ENCODE measurements at places on chromosomes 1 and 21.

DNA sequence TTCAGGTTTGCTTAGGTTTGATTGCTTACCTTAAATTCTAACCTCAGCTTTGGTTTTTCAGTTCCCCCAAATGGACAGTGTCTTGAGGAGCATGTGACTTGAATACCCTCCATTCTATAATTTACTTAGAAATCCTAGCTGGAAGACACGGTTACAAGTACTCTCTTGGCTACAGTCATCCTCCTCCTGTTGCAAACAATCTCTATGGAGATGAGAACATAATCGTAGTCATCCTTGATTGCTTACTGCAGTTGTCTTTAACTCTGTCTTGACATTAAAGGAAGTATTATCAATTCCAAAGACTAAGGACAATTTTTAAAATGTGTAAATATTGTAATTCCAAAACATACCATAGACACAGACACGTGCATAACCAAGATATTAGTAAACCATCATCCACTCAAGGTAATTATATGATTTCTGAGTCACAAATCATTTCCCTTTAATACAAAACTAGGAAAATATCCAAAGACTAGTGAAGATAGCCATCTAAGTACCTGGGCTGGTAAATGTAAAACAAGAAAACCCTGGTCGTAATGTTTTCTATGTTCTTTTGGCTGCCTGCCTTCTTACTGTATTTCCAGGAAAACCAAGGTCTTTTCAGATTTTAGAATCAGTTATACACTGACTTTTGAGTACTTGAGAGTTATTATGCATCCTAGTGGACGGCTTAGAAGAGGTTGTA, 149.9 kb downstream of the CHRM3 start:
- no peak for DNase-seq

- no peak for DNase-seq
Observed at GRCh38 chr1:230300322-230301301, 125.5 kb downstream of the PGBD5 start.

GRCh38 chr1:233664804-233665574, 51.1 kb downstream of the KCNK1 start:
- DNase-seq: no peak

DNA sequence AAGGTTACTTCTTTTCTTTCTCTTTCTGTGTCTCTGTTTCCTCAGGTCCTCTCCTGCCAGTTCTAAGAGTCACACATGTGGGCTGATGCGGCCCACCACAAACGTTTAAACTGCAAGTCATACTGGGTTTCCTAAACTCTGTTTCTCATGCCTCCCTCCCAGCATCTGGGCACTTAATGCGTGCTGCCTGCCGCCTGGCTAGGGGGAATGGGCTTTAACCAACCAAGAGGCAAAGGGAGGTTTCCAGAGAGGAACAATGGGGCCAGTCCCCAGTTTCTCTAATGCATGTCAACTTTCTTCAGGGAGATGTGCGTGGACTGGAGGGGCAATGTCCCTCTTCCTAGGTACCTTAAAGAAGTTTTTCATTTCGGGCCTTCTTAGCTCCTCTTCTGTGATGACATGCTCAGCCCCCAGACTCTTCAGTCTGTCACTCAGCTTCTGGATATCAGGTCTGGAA, 19.9 kb upstream of the SRSF4 start:
- DNase-seq: no peak
